Effector CD4-positive, alpha-beta T cell (primary cell): ENCODE measurements at places on chromosomes 6 and 20.

- DNase-seq: no peak
These were observed 37.8 kb downstream of the RREB1 start for GRCh38 chr6:7145585-7145884.

DNA sequence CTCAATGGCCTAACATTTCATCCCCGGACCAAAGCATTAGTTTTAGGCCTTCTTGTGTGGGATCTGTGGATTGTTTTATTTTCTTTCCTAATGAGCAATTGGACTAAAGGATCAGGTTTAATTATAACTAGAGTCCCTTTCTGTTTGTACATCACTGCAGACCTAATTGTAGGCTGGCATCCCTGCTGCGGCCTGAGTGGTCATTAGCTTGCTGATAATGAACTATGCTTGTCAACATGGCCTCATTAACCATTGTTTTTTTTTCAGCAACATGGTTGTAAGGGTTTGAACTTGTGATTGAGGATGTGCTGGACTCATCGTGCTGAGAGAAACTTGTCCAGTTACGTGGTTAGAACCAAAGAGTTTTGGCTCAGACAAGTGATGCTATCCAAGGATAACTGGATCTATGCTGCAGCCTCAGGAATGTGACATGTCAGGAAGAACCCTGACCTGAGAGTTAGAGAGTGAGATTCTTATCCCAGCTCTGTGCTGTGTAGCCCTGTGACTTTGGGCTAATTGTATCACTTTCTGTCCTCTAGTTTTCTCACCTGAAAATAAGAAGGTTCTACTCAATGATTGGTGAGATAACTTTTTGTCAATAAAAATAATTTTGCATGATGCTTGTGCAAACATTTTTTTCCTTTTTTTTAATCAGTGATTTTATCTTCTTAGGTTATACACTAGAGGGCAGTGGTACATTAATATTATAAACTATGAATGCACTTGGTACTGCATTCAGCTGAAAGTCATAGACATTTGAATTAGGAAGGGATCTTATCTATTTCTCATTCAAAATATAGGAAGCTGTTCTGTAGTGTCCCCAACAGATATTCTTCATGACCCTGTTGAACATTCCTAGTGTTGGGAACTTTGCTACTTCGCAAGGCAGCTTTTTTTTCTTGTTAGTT lies 140.9 kb downstream of the RNF144B start:
- DNase-seq: no peak

GRCh38 chr6:63549076-63549475 lies 23.2 kb upstream of the LOC128125822 start:
- no peak for DNase-seq

DNA sequence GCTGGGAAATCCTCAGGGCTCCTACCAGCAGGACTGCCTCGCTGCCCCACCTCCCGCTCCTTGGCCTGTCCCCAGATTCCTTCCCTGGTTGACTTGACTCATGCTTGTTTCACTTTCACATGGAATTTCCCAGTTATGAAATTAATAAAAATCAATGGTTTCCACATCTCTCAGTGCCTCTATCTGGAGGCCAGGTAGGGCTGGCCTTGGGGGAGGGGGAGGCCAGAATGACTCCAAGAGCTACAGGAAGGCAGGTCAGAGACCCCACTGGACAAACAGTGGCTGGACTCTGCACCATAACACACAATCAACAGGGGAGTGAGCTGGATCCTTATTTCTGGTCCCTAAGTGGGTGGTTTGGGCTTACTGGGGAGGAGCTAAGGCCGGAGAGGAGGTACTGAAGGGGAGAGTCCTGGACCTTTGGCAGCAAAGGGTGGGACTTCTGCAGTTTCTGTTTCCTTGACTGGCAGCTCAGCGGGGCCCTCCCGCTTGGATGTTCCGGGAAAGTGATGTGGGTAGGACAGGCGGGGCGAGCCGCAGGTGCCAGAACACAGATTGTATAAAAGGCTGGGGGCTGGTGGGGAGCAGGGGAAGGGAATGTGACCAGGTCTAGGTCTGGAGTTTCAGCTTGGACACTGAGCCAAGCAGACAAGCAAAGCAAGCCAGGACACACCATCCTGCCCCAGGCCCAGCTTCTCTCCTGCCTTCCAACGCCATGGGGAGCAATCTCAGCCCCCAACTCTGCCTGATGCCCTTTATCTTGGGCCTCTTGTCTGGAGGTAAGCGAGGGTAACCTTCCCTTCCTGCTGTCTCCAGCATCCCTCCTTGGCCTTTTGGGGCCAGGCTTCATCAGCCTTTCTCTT lies at the start of gene CFB:
Gene CFB, plus strand, starts transcription at position 589 of the 863 bp plus-strand sequence. Its CDS starts 127 bp downstream, at position 716.
- DNase-seq: no peak

- peak; percentile 12 for DNase-seq
These were observed 44.5 kb downstream of the RBM38 start for GRCh38 chr20:57435498-57436222.

DNA sequence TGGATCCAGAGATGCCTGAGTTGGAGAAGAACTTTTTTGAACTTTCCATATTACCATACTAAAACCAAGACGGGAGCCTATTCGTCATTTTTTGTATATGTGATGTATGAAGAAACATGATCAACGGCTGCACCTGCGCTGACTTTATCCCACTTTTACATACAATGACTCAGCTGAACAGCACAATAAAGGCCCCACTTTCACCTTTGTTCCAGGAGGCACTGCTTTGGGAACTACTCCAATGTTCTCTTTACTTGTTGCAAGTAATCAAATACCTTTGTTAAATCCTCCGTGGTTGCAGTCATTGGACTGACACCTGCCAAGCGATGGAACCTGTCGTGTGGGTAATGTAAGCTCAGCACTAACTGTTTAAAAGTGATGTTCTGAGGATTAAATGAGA lies 17.3 kb upstream of the BTN3A2 start:
- no peak for DNase-seq

DNA sequence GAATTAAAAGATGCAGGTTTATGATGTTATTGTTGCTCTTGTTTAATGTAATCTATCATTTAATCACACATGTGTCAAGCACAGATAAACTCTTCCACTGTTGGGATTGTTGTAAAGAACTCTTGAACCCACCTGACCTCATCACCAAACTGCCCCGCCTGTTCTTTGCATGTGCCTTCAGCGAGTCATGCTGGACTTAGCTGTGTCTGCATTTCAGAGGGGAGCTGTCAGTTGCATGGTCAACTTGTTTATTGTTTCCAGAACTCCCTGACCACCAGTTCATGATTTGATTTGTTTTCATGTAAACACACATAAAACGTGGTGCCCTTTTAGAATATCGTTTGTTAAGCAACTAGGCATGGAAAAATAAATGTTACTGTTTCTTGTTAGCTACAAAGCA lies 93.6 kb downstream of the KHDC1L start:
- DNase-seq: no peak

GRCh38 chr20:56143759-56144158 lies 104.8 kb upstream of the MC3R start:
- no peak for DNase-seq

DNA sequence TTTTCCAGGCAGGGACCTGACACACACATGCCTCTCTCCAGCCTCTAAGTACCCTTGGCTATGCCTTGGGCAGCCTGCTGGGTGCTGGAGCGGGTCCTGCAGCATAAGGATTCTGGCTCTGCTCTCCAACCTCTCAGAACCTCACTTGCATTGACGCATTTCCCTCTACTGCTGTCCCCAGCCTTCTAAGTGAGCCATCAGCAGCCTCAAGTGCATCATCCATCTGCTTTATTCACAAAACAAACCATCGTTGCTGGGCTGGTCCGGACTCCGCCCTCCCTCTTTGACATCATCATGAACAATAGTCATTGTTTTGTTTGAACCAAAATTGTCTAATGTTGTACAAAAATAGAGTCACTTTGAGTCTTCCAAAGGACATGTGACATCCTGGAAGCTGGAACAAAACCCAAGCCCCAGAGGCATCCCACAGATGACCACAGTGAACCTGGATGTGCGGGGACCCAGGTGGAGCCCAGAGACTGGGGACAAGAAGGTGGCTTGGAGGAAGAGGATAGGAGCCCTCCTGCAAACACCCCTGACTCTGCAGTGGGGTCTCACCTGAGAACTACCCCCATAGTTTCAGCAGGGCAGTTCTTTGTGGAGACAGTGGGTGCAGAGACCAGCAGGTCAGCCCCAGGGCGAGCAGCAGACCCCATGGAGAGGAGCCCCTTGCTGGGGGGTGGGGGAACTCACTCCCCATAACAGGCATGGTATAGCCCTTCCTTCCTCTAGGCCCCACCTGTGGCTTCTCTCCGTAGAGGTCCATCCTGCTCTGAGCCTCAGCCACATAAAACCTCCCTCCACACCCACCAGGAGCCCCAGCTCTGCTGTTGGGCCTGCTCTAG lies 230.1 kb downstream of the SYNDIG1 start:
- DNase-seq: no peak

DNA sequence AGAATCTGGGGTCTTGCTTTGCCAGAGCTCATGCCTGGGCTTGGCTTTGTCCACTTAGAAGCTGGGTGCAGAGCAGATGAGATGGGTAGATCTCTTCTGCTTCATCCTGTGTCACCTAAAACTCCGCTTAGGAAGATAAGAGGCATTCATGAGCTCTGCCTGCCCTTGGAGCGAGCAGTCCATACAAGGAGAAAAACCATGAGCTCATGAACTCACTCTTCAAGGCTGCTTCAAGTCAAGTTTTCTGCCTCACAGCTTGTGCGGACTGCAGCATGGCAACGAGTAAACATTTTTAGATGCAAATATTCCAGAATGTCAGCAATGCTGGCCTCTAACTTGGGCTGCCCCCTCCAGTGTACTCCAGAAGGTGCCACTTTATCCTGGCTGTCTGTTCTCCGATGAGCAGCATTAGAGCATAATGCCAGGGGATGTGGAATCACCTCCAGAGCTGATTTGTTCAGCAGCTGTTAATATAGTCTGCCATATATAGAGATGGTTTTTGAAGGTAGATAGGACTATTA lies 10.7 kb upstream of the UQCC2 start:
- no peak for DNase-seq

GRCh38 chr20:62352402-62353288 lies 14.5 kb downstream of the LAMA5 start:
- DNase-seq: no peak

DNA sequence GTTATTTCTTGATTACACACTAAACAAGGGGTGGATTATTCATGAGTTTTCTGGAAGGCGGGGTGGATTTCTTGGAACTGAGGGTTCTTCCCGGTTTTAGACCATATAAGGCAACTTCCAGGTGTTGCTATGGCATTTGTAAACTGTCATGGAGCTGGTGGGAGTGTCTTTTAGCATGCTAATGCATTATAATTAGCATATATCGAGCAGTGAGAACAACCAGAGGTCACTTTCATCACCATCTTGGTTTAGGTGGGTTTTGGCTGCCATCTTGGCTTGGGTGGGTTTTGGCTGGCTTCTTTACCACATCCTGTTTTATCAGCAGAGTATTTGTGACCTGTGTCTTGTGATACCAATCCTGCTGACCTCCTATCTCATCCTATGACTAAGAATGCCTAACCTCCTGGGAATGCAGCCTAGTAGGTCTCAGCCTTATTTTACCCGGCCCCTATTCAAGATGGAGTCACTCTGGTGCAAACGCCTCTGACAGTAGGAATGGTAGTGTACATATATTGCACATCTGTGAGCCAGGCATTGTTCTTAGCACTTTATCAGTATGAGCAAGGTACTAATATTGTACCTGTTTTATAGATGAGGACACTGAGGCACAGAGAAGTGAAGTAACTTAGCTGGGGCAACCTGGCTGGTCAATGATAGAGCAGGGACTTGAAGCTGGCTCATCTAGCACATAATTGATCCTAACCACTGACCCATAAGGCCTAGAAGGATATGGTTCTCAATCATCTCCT lies 203.7 kb downstream of the NFATC2 start:
- DNase-seq: no peak

GRCh38 chr6:13462458-13463327 lies 24.7 kb downstream of the GFOD1 start:
- DNase-seq: no peak

- no peak for DNase-seq
These were observed 109.7 kb upstream of the MMS22L start for GRCh38 chr6:97392735-97393134.

DNA sequence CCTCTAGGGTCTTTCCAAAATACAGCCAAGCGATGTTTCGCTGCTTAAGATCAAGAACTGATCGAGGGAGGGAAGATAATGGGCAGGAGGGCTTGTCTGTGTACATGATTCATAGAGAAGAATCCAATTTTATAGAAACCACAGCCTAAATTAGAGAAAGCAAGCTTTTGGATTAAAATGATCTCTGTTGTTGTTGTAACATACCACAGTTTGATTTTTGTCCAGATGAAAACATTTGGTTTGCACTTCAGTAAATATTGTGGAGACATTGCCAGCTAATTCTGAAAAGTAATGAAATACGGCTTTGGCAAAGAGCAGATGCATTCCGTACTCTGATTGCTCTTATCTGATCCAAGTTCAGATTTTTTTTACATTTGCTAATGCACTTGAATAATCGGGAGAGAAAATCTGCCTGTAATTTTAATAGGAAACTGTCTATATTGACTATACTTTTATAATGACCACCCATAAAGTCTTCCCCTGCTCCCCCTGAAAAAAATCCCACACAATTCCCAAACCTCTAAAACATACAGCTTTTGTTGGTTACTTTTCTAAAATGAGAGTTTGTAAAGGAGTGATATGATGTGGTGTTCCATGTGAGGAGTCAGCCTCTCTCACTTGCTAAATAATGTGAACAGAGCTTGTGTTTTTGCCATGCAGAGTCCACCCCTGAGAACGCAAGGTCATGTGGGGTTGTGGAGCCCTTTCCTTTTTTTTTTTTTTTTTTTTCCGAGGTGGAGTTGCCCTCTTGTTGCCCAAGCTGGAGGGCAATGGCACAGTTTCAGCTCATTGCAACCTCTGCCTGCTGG lies 199.9 kb downstream of the DTNBP1 start:
- no peak for DNase-seq

DNA sequence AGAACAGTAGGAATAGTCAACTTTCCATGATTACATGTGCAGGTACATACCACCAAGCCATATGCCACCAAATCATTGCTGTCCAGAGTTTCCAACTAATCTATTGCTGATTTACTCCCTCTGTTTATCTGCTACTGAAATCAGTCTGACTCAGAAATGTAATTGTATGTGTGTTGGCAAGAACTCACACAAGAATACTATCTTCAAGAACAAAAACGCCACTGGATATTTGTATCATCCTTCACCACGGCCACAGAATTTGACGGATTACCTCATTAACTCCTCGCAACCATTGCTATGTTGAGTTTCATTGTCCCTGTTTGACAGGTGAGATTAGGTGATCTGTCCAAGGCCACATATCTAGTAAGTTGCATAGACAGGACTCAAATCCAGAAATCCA lies 159.2 kb downstream of the GMPR start:
- no peak for DNase-seq
